ENCODE measurements at places on chromosomes 12 and 14. TPM values are rescaled to one million over a fixed set of nuclear protein-coding genes. Genes with fewer than 3 reads are reported as not detected.

Gene EXOC3L4
- 1.6 TPM for total RNA-seq

Gene ANKS1B
- total RNA-seq: 0.43 TPM

Gene CLEC6A
- not detected for total RNA-seq

Gene GLIPR1L2
- total RNA-seq: 0.71 TPM

Gene KRT75
- total RNA-seq: not detected

Gene HPD
- total RNA-seq: 2.2 TPM

Gene SPIC
- not detected for total RNA-seq

Gene MYF6
- total RNA-seq: not detected

Gene CLEC4C
- total RNA-seq: not detected

Gene APOF
- not detected for total RNA-seq

Gene MYO1H
- total RNA-seq: not detected

Gene SSTR1
- 3.0 TPM for total RNA-seq

Gene CD69
- total RNA-seq: not detected

Gene MUCL1
- not detected for total RNA-seq

Gene SYNDIG1L
- not detected for total RNA-seq

Gene FGD6
- total RNA-seq: 6.2 TPM

Gene HNRNPA1
- 454 TPM for total RNA-seq

Gene DPPA3
- not detected for total RNA-seq

Gene SCNN1A
- total RNA-seq: 0.37 TPM

Gene LRIG3
- 67.7 TPM for total RNA-seq

Gene AKT1
- total RNA-seq: 149 TPM

Gene JAG2
- total RNA-seq: 0.57 TPM

Gene RNASE2
- total RNA-seq: not detected

Gene PIANP
- total RNA-seq: not detected

Gene MMP17
- total RNA-seq: 11.7 TPM

Gene REC8
- total RNA-seq: 0.85 TPM

Gene DACT1
- total RNA-seq: 78.7 TPM

Data from smooth muscle cell of bladder (primary cell).